ENCODE measurements at places on chromosomes 1 and 21.

GRCh38 chr1:102434421-102434820 is 437.7 kb upstream of the OLFM3 start:
- no peak for DNase-seq

DNA sequence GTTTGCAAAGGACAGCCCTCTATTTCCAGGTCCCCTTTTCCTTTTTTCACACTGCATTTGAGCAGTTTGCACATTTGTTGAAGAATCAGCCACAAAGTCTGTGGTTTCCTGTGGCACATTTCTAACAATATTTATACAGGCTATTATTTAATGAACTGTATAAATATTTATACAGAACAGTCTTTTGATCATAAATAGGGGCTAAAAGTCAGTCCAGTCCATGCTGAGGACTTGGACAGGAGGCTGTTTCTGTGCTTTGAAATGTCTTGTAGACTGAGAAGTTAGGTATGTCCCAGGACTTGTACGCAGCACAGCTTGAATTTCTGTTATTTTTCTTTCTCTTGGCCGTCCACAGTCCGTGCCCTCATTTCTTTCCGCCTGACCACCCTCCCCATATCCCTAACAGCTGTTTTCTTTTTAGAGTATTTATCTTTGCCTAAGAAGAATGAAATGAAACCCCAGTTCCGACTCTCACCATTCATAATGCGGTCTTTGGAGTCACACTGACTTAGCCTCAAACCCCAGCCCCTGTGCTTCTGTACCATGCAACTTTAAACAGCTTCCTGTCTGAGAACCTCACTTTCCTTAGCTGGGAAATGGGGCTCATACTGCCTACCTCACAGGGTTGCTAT is 19.7 kb downstream of the FGGY start:
- DNase-seq: no peak

GRCh38 chr1:178434899-178435435 is 61.8 kb downstream of the CLEC20A start:
- DNase-seq: no peak

DNA sequence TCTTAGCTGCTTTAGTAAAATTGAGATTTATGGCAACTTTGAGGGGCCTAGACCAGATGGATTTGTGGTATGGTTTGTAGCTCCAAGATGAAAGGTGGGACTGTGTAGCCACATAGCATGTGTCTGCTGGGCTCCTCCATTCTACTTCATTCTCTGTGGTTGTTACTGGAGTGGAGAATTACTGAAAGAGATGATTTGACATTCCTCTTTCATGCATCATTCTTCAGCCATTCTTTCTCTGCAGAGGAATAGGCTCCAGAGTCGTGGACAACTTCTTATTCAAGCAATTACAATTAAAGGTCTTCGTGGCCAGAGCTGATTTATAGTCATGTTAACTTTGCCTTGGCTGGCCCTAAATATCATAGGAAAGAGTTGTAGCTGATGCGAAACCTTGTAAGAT is 328.9 kb downstream of the PAPPA2 start:
- DNase-seq: no peak

DNA sequence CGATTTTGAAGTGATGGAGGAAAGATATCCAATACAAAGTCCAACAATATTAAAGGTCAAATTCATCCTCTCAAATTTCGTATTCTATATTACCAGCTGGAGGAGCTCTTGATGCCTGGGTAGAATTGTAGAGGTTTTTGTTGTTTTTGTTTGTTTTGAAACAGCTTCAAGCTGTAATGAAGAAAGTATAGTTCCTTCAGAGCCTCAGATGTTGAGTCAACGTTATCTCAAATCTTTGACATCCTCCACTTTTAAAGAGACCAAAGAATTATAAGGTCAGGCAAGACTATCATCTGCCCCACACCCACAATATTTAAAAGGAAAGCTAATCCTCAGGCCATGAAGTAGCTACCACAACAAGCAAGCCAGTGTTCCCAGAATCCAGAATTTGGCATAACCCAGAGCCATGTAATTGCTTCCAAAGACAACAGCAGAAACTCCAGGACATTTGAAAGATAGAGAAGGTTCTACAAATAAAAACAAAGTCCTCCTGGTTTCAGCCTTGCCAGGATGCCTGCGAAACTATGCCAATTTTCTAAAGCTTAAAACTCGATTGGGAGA is 24.9 kb downstream of the VAV3 start:
- DNase-seq: no peak

DNA sequence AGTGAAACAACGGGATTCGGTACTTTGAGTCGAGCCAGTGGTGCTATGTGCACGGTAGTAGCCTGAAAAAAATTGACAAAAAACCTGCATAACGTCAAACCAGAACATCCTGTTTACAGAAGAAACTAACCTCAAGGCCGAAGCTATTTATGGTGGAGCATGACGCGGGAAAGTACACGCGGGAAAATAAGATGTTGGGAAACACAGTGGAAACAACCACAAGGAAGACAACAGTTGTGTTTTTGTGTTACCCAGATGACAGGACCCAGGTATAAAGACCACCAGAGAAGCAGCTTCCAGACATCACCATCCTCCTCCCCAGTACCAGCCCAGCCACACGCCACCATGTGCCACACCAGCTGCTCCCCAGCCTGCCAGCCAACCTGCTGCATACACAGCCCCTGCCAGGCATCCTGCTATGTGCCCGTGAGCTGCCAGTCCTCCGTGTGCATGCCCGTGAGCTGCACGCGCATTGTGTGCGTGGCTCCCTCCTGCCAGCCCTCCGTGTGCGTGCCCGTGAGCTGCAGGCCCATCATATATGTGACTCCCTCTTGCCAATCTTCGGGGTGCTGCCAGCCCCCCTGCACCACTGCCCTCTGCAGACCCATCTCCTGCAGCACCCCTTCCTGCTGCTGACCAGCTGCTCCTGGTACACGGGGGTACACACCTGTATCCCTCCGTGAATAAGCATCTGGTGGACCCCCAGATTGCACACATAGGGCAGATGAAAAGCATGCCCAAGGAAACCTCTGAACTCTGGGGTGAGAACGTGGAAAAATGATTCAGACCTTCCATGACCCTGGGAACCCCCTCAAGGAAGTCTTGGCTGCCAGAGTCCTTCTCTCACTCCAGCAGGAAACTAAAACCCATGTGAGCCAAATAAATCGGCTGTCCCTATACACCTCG is at the start of gene KRTAP12-3:
KRTAP12-3 (plus strand) TSS at position 298 of the 906 bp plus-strand sequence; CDS start at position 346, 48 bp downstream.
- peak; percentile 33 for DNase-seq

DNA sequence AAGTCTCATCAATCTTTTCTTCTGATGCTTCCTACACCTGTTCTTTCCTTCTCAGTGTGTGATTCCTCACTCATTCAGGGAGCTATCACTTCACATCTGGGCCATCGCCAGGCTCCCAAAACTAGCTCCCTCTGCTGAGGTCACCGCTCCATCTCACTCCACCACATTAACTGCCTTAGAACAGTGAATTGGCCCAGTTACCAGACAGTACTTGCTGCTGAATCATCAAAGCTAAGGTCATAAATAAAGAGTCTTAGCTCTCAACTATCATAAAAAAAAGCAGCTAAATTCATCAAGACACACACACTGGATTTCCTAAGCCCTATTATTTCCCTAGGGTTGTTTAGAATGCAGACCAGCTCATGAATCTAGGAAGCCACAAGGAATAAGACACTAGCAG is 18.8 kb upstream of the SRM start:
- no peak for DNase-seq

DNA sequence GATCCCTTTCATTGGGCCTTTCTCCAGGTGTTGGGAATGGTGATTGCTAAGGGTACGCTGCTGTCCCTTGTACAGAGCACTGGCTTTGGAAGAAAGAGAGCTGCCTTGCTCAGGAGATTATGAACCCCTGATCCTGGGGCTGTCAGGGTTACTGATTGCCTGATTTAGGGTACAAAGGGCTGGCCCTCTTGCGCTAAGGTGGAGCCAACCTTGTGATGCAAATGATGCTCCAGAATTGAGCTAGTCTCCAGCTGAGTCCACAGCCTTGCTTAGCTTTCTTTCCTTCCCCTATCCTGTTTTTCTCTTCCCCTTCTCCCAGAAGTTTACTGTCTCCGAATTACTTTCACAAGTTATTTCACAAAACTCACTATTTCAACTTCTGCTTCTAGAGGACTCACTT is 334.7 kb downstream of the AMY1C start:
- DNase-seq: no peak

- peak; percentile 8 for DNase-seq
Measured at GRCh38 chr21:32538147-32538792, 47.1 kb downstream of the TCP10L start.

GRCh38 chr1:63119575-63120155 is 202.7 kb upstream of the FOXD3 start:
- no peak for DNase-seq

- DNase-seq: no peak
Measured at GRCh38 chr21:43353282-43354025, 73.5 kb downstream of the SIK1 start.

GRCh38 chr1:43414634-43415223 is 25.0 kb downstream of the SZT2 start:
- DNase-seq: peak; percentile 57

- no peak for DNase-seq
Measured at GRCh38 chr21:45505416-45506021, 36.7 kb downstream of the SLC19A1 start.

Measured in activated naive CD4-positive, alpha-beta T cell treated with Interleukin-2 at 50 U/mL for 16 hours (primary cell).